ENCODE measurements at places on chromosomes 1 and 21. TPM values are rescaled to one million over a fixed set of nuclear protein-coding genes. Genes with fewer than 3 reads are reported as not detected.
A peak's percentile ranks its signal among the peaks of the same experiment; 100 is the strongest.

DNA sequence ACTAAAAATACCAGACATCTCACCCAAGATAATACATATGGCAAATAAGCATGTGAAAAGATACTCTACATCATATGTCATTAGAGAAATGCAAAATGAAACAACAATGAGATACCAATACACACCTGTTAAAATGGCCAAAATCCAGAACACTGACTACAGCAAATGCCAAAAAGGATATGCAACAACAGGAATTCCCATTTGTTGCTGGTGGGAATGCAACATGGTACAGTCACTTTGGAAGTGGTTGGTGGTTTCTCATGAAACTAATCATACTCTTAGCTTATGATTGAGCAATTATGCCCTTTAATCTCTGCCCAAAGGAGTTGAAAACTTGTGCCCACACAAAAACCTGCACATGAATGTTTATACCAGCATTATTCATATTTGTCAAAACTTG is 6.4 kb upstream of the RGS2 start:
- no peak overlapping the region for H3K4me3 ChIP-seq

- H3K4me1 ChIP-seq, result peaks cover 96% of the 10 kb centered on the region
- peak overlapping the region; percentile 43 for H3K27ac ChIP-seq
- no peaks in the 10 kb centered on the region for H3K36me3 ChIP-seq
- peak overlapping the region; percentile 33 for H3K4me3 ChIP-seq
These were observed 77.4 kb upstream of the BMP8A start for GRCh38 chr1:39413902-39414528.

DNA sequence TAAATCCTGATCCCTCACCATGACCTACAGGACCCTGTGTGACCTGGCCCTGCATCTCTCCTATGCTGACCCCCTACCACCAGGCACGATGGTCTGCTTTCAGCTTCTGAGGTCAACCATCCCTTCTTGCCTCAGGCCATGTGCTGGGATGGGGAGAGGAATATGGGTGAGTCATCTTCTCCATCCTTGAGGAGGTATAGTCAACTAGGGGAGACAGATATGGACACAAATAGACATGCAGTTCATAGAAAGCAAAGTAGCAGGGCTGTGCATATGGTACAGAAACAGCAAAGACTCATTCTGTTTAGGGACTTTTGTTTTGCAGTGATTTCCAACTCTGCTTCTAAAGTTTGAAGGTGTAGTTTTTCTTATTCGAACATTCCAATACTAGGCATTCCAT is 250.8 kb upstream of the FGGY start:
- H3K4me1 ChIP-seq, result peaks cover 38% of the 10 kb centered on the region
- H3K36me3 ChIP-seq, result no peaks in the 10 kb centered on the region
- H3K27ac ChIP-seq, result no peak overlapping the region
- H3K27me3 ChIP-seq, result no peaks in the 10 kb centered on the region
- DNase-seq, result no peak
- no peak overlapping the region for H3K4me3 ChIP-seq

DNA sequence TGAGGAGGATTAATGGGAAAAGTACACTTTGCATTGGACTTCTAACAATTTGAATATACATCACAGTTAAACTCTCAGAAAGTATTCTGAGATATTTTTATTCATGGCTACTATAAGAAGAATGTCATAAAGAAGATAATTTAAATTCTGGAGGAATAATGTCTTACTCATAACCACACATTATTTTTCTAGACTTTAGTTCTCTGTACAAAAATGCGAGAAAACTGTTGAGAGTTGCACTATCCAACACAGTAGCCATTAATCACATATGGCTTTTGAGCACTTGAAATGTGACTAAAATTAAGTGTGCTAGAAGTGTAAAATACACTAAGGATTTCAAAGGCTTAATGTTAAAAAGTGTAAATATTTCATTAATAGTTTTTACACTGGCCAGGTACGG is 53.8 kb downstream of the CRB1 start:
- no peak for DNase-seq
- no peak overlapping the region for H3K4me3 ChIP-seq
- no peak overlapping the region for H3K27ac ChIP-seq
- peaks cover 12% of the 10 kb centered on the region for H3K4me1 ChIP-seq

The NGF gene
- total RNA-seq, result 5.3 TPM
